ENCODE measurements at places on chromosomes 7 and 10. TPM values are rescaled to one million over a fixed set of nuclear protein-coding genes. Genes with fewer than 3 reads are reported as not detected.

Gene GNG11
- 19.9 TPM for total RNA-seq

Gene FKBP6
- total RNA-seq, result not detected

Gene NEUROD6
- not detected for total RNA-seq

Gene CYP3A5
- 0.91 TPM for total RNA-seq

Gene IRF5
- 14.5 TPM for total RNA-seq

Gene HHEX
- 8.3 TPM for total RNA-seq

Gene KIAA1549
- total RNA-seq, result 2.5 TPM

Gene LIPM
- total RNA-seq, result not detected

Gene IFIT5
- total RNA-seq, result 13.0 TPM

Gene C10orf143
- total RNA-seq, result 4.0 TPM

Gene SMKR1
- total RNA-seq, result not detected

Gene CPEB3
- total RNA-seq, result 11.0 TPM

Gene ADAM22
- total RNA-seq, result 2.1 TPM

Gene NPC1L1
- not detected for total RNA-seq

Gene OGDHL
- 1.0 TPM for total RNA-seq

Gene DNTT
- total RNA-seq, result not detected

Data from esophagus muscularis mucosa (tissue), 4 donors.